Activated T-helper 1 cell treated with anti-CD3 and anti-CD28 coated beads, Interleukin-12 subunit alpha, Interleukin-12 subunit beta, Interleukin-2, Interleukin-4 antibody, amounts not matched to agents 30 ng/mL and 10 ng/mL and 1 ng/mL, durations not matched to agents 14 hours and 24 hours and 36 hours (primary cell): ENCODE measurements at places on chromosomes 4 and X.

- no peak for DNase-seq
These were observed 206.5 kb upstream of the PDE5A start for GRCh38 chr4:119834906-119835612.

DNA sequence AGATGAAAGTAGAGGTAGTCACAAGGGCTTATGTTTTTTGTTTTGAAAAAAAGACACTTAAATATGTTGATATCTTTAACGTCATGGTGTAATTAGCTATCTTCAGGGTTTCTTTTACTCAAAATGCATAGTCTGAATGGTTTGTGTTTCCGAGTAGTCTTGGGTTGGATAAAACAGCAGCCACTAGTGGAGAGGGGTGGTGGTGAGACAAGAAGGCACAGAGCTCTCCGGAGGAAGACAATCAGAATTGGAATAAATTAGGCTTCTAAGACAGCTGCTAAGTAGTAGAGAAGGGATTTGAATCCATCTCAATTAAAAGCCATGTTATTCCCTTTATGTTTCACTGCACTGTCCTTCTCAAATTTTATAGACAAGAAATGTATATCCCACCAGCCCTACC lies 240.4 kb upstream of the VEGFC start:
- DNase-seq = no peak

DNA sequence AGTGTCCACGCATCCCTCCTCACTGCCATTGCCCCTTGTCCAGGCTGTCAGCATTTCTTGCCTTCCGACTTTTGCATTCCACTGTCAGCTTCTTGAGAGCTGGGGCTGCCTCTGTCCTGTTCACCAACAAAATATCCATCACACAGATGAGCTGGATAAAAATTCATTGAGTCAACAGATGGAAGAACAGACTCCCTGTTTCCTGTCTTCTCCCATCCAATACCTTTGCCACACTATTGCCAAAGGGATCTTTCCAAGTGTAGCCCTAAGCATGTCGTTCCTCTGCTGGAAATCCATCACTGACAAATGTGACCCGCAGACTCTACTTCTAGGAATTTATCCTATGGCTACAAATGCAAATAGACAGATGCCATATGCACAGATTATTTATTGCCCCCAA lies 78.0 kb upstream of the PJA1 start:
- no peak for DNase-seq

DNA sequence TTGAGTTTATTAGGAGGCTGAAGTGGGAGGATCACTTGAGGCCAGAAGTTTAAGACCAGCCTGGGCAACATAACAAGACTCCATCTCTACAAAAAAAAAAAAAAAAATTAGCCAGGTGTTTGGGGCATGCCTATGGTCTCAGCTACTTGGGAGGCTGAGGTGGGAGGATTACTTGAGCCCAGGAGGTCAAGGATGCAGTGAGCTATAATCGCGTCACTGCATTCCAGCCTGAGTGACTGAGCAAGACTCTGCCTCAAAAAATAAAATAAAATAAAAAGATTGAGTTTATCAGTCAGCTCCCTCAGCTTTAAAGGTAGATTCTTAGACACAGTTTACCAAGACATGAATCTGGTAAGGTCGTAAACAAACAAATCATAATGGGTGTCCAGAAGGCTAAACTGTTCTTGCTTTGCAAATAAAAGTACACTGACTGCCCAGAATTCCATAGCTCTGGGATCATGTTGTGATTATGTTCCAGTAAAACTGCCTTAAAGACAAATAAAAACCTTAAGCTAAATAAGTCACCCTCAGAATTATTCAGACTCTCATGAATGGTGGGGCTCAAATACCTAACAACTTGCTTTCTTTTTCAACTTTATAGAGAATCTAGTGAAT lies 18.7 kb downstream of the APOO start:
- no peak for DNase-seq

GRCh38 chr4:148004228-148004857 lies 272.5 kb downstream of the ARHGAP10 start:
- no peak for DNase-seq

DNA sequence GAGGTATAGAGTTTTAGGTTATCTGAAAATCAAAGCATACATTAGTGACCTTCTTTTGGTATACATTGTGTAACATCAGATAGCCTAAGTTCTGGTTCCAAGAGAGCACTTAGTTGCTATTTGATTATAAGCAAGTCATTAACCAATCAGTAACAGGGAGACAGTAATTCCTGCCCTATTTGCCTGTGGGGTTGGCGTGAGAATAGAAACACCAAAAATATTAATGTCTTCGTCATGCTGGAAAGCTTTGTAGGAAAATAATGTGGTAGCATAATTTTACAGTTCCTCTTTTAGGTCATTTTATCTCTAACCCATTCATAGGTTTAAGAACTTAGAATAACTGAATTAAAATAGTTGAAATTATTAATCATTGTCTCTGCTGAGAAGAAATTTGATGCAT lies 37.8 kb downstream of the NPNT start:
- DNase-seq = no peak
